ENCODE measurements at places on chromosomes 2 and 18.
A peak's percentile ranks its signal among the peaks of the same experiment; 100 is the strongest.

- DNase-seq: no peak
Measured at GRCh38 chr2:24448797-24449196, 42.3 kb upstream of the NCOA1 start.

DNA sequence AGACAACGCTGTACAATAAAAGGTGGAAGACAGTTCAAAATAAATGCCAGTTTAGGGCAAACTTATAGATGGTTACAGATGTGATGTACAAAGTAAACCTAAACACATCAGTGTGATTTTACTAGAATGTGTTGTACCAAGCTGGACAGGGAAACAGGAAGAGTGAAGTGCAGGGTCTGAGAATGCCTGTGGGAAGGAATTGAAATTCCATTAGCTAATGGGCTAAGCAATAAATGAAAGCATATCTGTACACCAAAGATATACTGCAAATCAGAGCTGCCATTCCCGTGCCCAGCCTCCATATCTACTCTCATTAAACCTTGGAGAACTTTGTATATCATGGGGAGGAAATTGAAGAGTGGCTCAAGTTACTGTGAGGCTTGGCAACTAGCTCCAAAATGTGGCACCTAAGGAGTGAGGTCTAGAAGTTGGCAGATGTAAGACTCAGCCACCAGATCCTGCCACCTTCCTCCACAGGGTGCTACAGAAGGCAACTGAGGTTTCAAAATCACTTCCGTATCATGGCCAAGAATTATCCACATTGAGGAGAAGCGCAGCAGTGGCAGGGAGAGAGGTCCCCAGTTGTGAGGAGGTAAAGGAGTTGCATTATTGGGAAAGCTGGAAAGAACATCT, 277.8 kb downstream of the TCF4 start:
- DNase-seq: no peak

DNA sequence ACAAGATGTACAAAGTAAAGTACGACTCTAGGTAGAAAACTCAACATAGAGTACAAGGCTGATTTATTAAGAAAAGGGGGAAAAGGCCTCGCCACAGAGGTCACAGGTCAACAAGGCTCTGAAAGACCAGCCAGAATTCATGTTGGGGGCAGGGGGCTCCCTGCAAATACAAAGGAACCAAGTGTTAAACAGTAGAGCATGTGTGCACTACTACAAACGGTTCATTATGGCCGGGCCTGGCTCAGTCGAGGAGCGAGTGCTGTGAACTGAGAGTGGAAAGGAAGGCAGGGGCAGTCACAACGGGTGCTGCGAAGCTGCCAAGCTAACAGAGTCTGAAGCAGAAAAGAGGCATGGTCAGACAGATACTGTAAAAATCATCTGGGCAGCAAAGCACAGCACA, 77.1 kb downstream of the MBOAT2 start:
- DNase-seq: no peak

GRCh38 chr2:46847185-46847710, 68.4 kb downstream of the MCFD2 start:
- DNase-seq: peak; percentile 98

DNA sequence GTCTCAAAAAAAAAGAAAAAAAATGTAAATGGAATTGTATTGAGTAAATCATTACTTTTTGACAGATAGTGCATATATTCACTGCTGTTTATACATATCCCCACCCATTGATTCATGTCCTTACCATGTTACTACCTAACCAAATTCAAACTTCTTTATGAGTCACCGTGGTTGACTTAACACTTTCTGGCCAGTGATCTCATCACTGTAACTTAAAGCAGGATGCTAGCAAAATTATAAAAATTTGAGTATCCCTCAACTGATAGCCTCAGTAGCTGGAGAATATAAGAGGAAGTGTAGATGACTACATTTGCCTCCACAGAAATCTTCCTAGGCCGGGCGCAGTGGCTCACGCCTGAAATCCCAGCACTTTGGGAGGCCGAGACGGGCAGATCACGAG, 13.4 kb downstream of the CNOT9 start:
- peak; percentile 88 for DNase-seq

- DNase-seq: peak; percentile 76
Measured at GRCh38 chr2:173963323-173963816, 1.8 kb downstream of the SP3 start.

GRCh38 chr2:45168711-45169338, 159.6 kb upstream of the SIX2 start:
- DNase-seq: peak; percentile 33

DNA sequence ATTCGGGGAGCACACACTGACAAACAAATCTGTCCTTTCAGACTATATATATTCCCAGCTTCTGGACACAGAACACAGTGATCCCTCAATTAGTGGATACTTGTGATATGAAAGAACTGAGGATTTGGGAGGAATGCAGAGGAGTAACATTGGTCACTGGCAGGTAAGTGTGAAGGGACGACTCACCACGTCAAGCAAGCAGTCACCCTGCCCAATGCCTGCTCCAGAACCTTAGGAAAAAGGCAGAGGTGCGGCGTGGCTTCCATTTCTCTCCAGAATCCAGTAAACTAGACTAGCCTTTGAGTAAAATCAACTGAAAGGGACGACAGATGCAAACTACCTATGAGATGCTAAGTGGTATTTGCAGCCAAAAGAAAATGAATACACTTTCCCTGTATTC, 1.1 kb downstream of the CCDC93 start:
- DNase-seq: peak; percentile 1

DNA sequence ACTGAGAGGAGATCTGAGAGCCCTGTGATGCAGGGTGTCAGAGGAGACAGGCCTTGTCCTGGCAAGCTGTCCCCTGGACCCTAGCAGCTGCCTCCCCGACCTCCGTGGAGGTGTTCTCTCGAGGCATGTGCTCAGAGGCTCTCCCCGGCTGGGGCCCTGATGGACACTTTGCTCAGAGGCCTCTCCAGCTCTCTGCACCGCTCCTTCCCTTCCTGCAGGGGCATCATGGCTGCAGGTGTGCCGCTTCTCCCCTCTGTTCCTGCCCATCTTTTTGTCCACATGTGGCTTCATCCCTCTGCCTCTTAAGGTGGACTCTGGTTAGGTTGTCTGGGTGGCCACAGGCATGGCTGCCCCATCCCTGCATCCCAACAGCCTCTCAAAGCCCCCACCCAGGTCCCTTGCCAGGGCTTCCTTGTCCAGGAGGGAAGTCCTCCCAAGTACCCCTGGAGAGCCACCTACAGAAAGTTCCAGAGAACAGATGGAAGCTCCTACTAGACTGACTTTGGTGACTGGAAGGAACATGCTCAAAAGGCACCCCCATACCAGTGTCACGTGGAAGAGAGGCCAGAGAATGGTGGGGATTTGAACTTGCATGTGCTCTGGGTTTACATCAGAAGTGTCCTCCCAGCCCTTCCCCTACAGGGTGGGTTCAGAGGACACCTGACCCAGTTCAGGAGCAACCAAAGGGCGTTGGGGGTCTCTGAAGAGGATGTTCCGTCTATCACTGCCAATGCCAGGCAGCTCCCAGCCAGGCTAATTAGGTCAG, 120.4 kb downstream of the KLHL29 start:
- DNase-seq: no peak

- DNase-seq: peak; percentile 52
Measured at GRCh38 chr18:25350489-25351251, 1.3 kb downstream of the ZNF521 start.

DNA sequence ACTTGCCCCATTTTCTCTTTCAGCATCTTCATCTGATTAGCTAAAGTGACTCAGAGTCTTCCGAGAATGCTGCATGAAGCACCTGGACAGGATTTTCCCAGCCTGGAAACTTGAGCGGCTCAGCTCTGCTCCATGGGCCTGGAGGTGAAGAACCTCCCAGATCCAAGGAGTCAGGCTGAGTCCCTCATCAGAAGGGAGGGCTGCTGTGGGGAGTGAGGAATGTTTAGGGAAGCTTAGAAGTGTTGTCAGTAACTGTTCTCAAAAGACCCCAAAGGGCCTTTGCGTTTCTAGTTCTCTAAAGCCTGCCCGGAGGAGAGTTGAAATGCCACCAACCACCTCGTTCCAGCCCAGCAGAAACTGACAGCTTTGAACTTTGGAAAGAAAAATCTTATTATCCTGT, 157.1 kb downstream of the CLIP4 start:
- DNase-seq: no peak

DNA sequence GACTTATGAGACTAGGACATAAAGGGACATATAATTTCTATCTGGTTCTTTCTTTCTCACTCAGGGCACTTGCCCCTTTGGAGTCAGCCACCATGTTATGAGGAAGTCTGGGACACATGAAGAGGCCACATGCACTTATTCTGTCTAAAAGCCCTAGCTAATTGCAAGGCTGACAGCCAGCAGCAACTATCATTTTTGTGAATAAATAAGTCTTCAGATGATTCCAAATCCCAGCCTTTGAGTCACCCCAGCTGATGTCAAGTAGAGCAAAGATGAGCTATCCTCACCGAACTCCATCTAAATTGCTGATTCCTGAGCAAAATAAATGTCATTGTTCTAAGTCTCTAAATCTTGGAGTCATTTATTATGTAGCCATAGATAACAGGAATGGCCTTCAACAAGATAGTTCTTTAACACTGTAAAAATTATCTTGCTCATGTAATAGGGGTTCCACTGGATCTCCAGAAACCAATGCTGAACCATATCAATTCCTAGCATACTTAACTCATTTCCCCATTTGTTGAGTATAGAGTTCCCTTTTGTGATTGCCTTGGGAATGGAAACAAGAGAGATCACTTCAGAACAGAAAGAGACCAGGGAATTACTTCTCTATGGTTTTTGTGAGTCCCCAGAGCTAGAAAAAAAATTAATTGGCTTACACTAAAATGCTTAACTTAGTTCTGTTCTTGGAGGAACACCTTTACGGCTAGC, 50.6 kb upstream of the FN1 start:
- DNase-seq: peak; percentile 39

DNA sequence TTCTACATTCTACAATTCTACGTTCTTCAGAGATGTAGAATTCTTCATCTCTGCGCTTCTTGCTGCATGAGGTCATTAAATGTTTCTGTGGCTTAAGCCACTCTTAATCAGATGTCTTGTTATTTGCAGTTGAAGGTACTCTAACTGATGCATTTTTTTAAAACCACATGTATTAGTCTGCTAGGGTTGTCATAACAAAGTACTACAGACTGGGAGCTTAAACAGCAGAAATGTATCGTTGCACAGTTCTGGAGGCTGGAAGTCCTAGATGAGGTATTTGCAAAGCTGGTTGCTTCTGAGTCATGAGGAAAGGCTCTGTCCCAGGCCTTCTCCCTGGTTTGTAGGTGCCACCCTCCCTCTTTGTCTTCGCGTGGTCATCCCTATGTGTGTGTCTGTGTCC, 176.3 kb upstream of the GLI2 start:
- peak; percentile 95 for DNase-seq

DNA sequence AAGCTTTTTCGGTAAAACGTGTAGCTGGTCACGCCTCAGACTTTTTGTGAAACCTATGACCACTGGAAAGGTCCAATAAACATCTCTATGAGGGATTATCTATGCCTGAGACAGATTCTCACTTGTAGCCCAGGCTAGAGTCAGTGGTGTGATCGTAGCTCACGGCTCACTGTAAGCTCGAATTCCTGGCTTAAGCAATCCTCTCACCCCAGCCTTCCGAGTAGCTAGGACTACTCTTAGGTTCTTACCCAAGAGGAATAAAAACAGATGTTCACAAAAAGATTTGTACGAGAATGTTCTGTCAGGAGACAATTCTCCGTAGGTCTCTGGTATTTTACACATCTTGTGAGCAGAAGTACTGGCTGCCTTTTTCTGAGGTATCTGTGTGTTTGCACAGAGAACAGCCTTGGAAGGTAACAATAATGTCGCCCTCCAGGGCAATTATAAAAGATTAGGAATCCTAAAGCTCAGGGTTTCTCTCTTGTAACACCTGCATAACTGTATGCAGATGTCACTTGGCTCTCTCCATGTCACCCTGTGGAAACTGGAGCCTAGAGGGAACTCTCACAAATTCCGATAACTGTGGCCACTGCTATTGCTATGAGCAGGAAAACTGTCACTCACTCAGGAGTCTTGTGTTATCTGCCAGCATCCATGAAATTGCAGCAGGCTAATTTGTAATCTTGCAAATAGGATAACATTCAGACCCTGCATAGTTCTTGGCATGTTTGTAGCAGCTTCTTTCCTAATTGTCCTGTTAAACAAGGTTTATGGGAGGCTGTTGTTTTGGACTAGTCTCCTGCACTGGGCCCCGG, 25.5 kb upstream of the RALBP1 start:
- DNase-seq: peak; percentile 32

GRCh38 chr2:219285894-219286425, 6.8 kb downstream of the DNAJB2 start:
- DNase-seq: peak; percentile 81

GRCh38 chr2:236633775-236634560, 64.3 kb downstream of the ACKR3 start:
- no peak for DNase-seq

- peak; percentile 24 for DNase-seq
Measured at GRCh38 chr18:4017480-4017879, 437.6 kb downstream of the DLGAP1 start.

GRCh38 chr2:108905176-108905575, 83.8 kb downstream of the EDAR start:
- no peak for DNase-seq

DNA sequence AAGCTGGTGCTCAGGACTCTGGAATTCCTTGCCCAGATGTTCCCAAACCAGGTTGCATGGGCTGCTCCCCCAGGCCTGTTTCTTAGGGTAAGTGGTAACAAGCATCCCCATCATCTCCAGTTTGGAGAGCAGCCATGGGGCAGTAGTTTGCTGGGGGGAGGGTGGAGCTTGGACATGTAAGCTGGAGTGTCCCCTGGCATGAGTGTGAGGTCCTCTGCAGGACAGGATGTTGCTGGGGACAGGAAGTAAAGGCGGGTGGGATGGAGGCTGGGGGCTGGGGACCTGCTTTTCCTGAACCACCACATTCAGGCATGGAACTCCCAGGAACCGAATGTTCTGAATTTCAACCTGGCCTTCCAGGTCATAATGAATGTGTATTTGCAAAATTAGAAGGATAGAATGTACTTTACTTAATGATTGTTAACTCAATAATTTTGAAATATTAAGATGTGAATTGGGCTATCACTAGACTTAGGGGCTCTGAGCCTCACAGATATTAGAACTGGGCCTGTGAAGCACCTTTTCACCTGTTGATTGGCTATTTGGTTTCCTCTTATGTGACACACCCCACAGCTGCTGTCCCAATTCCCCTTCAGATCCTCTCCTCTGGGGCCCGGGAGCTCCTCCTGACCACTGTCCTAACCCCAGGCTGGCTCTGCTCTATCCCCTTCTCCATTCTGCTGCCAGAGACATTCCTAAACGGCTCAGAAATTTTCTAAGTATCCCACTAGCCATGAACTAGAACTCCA, 66.4 kb upstream of the EPAS1 start:
- no peak for DNase-seq

- DNase-seq: no peak
Measured at GRCh38 chr2:15511686-15512085, 49.4 kb downstream of the NBAS start.

DNA sequence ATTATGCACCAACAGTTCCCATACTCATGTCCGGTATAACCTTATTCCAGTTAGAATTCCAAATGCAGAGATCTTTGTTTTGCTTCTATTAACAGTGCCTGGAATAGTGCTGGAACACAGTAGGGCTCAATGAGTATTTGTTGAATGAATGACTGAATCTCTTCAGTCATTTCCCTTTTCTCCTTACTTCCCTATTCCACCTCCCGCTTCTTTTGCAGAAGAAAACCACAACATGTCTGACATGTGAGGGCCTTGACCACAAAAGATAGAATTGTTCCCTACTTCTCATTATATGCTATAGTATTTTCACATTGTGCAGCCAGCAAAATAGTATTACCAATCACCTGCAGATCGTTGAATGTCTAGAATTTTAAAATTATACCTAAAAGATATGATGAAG, 19.5 kb upstream of the HNRNPLL start:
- DNase-seq: no peak

Data from fibroblast of mammary gland (primary cell).